ENCODE measurements at places on chromosomes 3 and 15. TPM values are rescaled to one million over a fixed set of nuclear protein-coding genes. Genes with fewer than 3 reads are reported as not detected.

The SLC51A gene
- polyA plus RNA-seq = 6.3 TPM

The MGLL gene
- polyA plus RNA-seq = 0.05 TPM

The GOLGA6L10 gene
- 0.91 TPM for polyA plus RNA-seq

The ARNT2 gene
- 9.5 TPM for polyA plus RNA-seq

The TMCO5A gene
- not detected for polyA plus RNA-seq

The LRRK1 gene
- 1.2 TPM for polyA plus RNA-seq

The GPR87 gene
- 0.06 TPM for polyA plus RNA-seq

The MESP2 gene
- polyA plus RNA-seq = 1.6 TPM

The SH2D7 gene
- polyA plus RNA-seq = not detected

The CLRN1 gene
- polyA plus RNA-seq = 0.20 TPM

The GOLGA8R gene
- not detected for polyA plus RNA-seq

The CHRNB4 gene
- polyA plus RNA-seq = 4.1 TPM

The GYG1 gene
- polyA plus RNA-seq = 14.4 TPM

The PRR20G gene
- 0.67 TPM for polyA plus RNA-seq

The TNFSF10 gene
- polyA plus RNA-seq = 0.06 TPM

The VEPH1 gene
- 9.1 TPM for polyA plus RNA-seq

The GRAMD1C gene
- 0.62 TPM for polyA plus RNA-seq

The SERINC4 gene
- 0.14 TPM for polyA plus RNA-seq

The PLSCR5 gene
- polyA plus RNA-seq = not detected

The VGLL3 gene
- polyA plus RNA-seq = 21.6 TPM

The SYNPR gene
- polyA plus RNA-seq = 0.46 TPM

The MAP2K1 gene
- 38.9 TPM for polyA plus RNA-seq

The CLDN11 gene
- polyA plus RNA-seq = 4.8 TPM

The LPCAT4 gene
- polyA plus RNA-seq = 152 TPM

The CHDH gene
- 4.9 TPM for polyA plus RNA-seq

The ECE2 gene
- polyA plus RNA-seq = 0.44 TPM

The INKA1 gene
- 4.8 TPM for polyA plus RNA-seq

Measured in H1 (cell line).